ENCODE measurements at places on chromosomes 11 and 22.

DNA sequence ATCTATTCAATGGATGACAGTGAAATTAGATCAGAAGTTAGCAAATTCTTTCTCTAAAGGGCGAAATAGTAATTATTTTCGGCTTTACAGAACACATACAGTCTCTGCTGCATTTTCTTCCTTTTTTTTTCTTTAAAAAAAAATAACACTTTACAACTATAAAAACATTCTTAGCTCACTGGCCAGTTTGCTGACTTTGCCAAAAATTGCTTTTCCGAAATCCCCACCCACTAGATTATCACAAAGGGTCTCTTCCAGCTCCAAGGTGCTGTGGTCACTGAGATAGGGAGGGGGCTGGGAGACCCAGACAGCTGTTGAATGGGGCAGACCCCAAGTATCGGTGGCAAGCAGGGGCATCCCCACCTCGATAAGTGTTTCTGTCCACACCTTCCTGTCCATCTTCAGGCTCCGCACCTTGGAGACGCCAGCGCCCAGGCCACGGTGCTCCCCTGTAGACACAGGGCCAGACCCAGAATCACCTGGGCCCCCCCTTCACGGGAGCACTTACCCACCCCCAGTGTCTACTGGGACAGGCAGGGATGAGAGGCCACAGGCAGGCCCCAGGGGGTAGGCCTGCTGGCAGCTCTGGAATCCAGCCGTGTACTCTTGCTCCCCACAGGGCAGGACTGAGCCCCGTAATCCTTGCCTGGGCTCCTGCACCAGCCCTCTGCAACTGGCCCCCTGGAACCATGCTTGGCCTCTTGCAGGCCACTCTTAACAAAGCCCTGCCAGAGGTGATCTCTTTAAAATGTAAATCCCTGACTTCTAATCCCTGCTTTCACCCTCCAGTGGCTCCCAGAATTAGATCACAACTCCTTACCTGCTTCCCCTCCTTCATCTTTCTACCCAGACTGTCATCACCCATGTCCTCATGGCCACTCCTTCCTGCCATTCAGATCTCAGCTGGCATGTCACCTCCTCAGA is 31.5 kb upstream of the PDE2A start:
- no peak for DNase-seq

DNA sequence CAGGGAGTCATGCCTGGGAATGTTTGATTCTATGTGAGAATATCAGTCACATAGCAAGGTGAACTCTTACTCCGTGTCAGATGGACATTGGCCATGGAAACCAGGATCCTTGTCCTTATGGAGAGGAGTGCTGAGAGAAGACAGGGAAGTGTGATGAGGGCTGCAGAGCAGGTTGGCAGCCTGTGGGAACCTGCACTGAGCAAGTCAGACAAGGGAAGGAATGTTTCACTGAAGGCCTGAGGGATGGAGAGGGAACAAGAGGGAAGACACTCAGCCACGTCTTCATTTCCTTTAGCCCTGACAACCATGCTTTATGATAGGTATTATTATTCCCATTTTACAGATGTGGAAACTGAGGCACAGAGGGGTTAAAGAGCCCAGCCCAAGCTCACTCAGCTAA is 38.4 kb upstream of the HORMAD2 start:
- DNase-seq, result no peak

DNA sequence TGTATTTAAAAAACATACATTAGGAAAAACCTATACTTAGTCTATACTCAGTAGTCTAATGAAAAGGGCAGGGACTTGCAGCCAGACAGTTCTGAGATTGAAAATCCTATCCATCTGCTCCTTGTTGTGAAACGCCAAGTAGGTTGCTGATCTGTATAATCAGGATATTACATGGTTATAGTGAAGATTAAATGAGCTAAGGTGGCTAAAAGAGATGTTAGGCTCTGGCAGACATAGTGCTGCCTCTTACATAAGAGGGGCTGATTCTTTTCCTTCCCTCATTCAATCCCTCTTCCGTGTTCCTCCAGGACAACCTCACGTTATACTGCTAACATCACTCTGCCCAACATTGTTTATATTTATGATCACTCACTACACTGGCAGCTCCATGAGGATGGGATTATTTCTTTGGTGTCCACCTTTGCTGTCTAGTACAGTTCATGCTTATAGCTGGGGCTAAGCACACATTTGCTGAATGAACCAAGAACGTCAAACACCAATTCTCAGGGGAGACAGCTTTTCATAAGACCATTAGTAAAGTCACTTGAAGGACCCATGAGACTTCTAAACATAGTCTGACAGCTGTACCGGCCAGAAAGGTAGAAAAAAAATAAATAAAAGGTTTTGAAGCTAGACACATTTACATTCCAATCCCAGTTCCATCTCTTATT is 46.3 kb downstream of the GAB2 start:
- no peak for DNase-seq

DNA sequence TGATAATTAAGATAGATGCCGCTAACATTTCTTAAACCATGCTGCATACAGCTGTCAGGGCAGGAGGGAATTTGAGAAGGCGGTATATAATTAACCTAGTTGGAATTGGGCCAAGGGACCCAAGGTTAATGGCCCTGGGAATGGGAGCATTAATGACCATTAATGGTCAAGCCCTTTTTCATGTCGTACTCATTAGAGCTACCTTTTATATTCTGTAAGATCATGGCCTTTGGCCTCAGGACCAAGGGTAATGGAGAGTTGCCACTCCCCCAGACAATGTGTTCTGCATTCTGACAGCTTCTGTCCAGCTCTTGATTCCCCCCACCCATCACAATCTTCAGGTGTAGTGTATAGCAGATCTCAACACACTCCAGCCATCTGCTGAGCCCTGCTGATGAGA is 111.6 kb downstream of the NTM start:
- DNase-seq, result no peak

GRCh38 chr11:76598426-76598839 is 72.1 kb downstream of the LRRC32 start:
- DNase-seq, result peak; percentile 52

DNA sequence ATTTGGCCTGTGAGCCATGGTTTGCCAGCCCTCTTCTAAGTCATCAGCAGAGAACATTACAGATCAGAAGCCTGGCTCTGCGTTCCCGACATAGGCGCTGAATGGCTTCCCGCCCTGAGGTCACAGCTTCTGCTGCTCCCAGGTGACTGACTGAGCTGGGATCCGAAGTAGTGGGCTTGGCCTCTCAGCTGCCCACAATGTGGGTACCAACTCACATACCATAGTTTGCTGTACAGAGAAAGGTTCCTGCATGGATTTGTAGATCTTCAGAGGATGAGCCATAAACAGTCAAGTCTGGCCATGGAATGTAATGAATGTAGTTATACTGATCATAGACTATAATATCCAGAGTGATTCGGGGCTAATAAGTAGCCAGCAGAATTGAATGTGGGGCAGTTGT is 42.6 kb downstream of the TEAD1 start:
- DNase-seq, result no peak

DNA sequence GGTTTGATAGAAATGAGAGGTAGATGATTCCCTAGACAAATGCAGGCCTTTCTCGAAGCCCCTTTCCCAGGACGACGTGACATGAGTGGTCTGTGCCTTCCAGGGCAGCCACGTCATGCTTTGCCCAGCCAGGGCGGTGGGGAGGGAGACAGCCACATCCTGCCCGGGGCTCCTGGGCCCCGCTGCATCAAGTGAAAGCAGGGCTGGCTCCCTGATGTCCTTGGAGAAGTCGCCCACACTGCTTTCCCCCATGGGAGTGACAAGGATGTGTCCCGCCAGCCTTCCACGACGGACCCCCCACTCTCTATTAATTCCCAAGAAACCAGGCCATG is 13.2 kb downstream of the PPARA start:
- DNase-seq, result no peak

DNA sequence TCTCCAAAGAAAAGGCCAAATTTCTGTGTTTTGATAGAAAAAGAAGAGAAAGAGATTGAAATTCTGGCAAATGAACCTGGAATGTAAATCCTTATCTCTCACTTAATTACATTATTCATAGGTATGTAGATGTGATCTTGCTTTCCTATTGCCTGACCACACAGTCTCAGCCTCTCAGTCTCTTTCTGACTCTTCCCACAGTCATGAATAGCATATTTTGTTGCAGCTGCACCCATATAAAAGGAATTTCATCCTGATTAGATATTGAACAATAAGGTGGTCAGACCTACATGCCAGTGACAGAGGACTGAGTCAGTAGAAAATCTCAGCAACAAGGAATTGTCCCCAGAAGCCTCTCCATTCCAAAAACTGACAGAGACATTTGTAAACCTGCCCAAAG is 62.9 kb upstream of the LRRC4C start:
- no peak for DNase-seq

DNA sequence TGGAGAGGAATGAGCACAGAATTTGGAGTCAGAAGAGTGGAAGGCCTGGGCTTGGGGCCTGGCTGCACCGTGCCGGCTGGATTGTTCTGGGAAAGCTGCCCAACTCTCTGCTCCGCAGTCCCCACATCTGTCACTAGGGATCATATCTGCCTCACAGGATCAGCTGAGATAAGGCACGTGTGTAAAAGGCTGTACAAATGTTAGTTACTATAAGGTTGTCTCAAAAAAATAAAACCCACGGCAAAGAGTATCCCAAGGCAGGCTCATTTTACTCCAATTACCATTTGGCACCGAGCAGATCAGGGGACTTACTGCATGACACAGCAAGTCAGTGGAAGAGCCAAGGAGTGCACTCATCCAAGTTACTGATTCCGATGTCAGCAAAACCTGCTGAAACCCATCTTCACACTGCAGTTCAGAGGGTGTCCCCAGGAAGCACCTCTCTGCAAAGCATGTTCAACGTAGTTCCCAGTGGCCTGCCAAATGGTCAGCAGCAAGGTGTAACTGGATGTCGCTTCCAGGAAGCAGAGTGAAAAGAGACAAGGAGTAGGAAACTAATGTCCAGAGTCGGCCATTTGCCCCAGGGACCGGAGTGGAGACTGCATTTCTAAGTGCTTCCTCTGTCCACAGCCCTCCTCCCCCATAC is 18.1 kb upstream of the MRTFA start:
- DNase-seq, result no peak

DNA sequence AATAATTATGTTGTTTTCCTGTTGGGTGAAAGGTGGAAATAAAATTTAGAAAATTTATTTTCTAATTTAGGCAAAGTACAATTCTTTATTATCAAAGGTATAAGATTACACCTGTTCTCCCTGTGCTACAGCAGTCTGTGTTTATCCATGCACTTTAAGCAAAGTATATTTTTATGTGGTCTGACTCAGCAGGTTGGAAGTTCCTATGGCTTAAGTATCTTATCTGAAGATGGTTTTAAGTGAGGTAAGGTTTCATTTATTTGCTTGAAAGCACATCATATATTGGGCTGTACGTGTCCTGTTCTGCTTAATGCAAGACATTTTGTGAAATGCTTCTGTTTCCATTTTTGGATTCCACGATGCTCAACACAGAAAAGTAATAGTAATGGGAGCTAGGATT is 14.6 kb downstream of the PPME1 start:
- DNase-seq, result no peak

DNA sequence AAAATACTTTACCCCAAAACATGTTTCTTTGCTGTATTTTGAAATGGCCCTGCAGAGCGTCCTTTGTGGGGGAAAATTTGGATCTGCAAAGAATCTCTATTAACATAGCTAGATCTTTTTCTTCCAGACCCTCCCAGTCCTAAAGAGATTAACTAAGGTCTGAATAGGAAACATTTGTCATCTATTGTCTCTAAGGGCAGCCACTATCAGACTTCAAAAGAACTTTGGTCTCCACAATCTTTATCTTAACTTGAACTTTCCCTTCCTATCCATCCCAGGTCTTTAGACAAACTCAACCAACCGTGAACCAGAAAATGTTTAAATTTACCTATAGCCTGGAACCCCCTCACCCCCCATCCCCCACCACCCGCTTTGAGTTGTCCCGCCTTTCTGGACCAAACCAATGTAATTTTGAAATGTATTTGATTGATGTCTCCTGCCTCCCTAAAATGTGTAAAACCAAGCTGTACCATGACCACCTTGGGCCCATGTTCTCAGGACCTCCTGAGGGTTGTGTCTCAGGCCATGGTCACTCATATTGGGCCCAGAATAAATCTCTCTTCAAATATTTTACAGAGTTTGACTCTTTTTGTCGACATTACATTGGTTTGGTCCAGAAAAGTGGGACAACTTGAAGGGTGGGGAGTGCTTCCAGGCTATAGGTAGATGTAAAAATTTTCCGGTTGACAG is 3.5 kb upstream of the KRTAP5-9 start:
- no peak for DNase-seq

DNA sequence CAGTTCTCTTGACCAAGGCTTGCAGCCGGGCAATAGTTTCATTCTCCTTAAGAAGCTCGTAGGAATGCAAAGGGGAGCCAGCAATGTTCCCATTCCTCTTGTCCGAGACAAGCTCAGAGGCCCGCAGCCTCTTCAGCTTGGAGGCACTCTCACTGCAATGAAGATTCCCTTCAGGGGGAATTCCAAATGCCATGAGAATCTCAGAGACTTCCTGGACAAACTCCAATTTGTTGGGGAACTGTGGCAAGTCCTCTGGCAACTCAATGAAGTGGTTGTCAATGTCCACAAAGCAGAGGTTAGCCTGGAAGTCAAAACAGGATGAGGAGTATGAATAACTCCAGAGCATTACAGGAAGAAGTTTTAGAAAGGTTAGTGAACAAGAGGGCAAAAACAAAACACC is 84.4 kb downstream of the DENND5A start:
- DNase-seq, result no peak

DNA sequence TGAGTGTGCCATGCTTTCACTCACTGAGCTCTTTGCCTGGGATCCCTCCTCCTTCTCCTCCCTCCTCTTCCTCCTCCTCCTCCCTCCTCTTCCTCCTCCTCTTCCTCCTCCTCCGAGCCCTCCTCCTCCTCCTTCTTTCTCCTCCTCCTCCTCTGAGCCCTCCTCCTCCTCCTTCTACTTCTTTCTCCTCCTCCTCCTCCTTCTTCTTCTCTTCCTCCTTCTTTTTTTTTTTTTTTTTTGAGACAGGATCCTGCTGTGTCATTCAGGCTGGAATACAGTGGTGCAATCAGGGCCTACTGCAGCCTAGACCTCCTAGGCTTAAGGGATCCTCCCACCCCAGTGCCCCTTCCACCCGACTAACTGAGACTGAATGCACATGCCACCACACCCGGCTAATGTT is 62.3 kb downstream of the DEUP1 start:
- no peak for DNase-seq

DNA sequence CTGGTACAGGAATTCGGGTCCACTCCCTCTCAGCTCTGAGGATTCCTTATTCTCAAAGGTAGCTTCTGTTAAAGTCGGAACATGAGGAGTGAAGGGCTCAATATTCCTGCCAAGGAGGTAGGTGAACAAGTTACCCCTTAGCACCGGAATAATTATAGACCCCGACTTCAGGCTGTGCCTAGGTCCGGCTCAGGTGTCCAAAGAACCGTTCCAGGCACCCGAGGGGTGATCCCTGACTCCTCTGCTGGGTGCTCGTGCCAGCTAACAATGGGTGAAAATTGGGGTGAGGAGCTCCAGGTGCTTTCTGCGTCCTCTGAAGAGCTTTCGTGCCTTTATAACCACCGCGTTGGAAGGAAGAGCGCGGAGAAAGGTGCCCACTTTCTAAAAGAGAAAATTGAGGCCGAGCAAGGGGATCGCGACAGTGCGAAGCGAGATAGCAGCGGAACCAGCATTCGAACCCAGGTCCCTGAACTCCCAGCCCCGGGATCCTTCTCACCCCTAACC is 393 bp downstream of the CYB561A3 start:
- no peak for DNase-seq
